Fibroblast of lung (primary cell): ENCODE measurements at places on chromosomes 1 and 21.

GRCh38 chr21:29664615-29665014 lies 275.2 kb downstream of the GRIK1 start:
- DNase-seq, result no peak

GRCh38 chr21:14244911-14245310 lies 29.0 kb downstream of the RBM11 start:
- no peak for DNase-seq

GRCh38 chr1:206902702-206903101 lies 5.5 kb downstream of the IL24 start:
- no peak for DNase-seq

GRCh38 chr1:179177615-179178014 lies 51.9 kb downstream of the ABL2 start:
- no peak for DNase-seq

DNA sequence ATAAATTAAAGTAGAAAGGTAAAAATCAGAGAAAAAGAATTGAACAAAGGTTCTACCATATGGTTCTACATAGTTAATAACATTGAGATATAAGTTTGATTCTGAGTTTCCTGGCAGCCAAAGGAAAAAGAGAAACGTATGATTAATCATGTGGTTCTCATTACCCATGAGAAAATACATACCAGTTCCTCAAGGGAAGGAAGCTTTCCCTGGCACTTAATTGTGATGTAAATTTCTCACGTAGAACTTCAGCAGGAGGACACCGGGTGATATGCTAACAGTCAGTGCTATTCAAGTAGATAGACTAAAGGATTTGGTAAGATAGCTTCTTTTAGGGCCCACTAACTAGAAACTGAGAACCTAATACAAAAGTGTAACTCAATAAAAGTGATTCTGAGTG lies 218.5 kb downstream of the NFIA start:
- DNase-seq, result no peak

DNA sequence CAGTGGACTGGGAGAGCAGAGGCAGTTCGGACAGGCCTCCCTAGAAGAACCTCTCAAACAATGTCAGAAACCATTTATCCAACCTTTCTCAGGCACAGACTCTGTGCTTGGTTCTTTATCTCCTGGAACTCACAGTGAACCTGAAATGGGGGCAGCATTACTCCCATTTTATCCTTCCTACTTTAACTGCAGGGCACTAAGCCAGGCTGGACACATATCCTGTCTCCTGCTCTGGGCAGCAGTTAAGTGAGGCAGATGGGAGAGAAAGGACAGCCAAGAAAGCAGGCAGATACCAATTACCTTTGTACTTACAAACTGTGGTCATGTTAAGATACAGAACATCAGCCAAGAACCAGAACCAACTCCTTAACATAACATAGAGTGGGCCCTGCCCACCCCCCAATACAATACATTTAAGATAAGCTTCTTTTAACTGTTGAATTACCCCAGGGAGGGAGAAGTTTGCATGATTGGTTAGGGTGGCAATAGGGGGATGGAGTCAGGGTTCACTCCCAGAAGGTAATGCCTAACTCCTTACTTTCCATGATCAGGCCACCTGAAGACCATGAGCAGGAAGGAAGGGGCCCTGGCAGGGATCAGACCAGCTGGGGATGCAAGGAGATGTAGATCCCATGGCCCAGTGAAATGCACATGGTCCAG lies 10.9 kb downstream of the KDF1 start:
- no peak for DNase-seq

GRCh38 chr1:109238382-109238781 lies 11.0 kb upstream of the CELSR2 start:
- DNase-seq, result no peak

- DNase-seq, result peak; percentile 44
Measured at GRCh38 chr1:228082918-228083870, 686 bp downstream of the ARF1 start.
